ENCODE measurements at places on chromosomes 11 and 22. TPM values are rescaled to one million over a fixed set of nuclear protein-coding genes. Genes with fewer than 3 reads are reported as not detected.

IGLL1 gene
- total RNA-seq = not detected

MS4A3 gene
- total RNA-seq = not detected

OR51F2 gene
- not detected for total RNA-seq

PRODH gene
- 0.06 TPM for total RNA-seq

TPBGL gene
- 0.33 TPM for total RNA-seq

RBM7 gene
- total RNA-seq = 22.3 TPM

CALCA gene
- total RNA-seq = not detected

GALNT18 gene
- 13.6 TPM for total RNA-seq

DNA sequence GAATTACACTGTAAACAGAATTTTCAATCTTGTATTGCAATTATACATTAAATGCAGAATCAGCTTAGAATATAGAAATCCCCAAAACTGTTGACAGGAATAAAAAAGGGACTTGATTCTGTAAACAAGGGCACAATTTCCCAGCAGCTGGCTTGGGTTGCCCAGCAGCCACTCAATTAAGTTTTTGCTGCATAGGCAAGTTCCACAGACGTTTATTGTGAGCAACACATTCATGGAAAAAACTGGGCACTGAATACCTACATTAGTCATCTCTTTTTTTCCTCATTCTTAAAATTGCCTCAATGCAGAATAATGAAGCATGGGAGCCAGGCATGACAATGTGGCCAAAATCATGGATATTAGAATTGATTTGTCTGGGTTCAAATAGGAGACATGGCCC lies 421.8 kb upstream of the ANO5 start:
- no peak for DNase-seq

- DNase-seq = no peak
Observed at GRCh38 chr11:15821451-15821850, 534.9 kb downstream of the SOX6 start.

DNA sequence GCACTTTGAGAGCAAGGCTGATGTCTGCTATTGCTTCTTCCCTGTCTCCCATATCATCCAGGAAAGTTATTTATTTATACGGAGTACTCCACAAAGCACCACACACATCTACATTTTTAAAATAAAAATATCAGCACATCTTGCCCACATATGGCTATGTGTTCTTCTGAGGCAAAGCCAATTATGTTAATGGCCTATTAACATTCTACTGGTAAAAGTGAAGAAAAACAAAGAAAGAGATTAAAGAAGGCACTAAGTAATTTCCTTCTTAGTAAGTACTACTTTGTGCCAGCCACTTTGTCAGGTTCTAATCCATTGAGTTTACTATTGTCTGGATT lies 548.7 kb downstream of the OPCML start:
- DNase-seq = no peak

- no peak for DNase-seq
Observed at GRCh38 chr22:32828150-32828549, 26.6 kb downstream of the TIMP3 start.

DNA sequence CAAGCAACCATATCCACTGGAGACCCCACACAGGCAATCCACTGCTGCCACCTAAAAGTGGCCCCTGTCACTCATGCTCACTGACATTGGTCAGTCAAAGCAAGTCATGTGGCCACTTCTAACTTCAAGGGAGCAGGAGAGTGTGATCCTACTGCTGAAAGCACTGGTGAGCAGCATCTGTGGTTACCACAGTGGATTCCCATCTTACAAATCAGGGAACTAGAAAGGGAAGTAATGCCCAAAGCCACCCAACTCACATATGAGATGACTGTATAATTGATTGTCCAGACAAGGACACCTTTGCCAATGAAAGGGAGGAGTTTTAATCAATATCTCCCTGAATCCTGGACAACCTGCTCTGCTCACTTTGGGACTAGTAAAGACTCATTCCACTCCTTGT lies 17.7 kb downstream of the RCN1 start:
- DNase-seq = no peak

DNA sequence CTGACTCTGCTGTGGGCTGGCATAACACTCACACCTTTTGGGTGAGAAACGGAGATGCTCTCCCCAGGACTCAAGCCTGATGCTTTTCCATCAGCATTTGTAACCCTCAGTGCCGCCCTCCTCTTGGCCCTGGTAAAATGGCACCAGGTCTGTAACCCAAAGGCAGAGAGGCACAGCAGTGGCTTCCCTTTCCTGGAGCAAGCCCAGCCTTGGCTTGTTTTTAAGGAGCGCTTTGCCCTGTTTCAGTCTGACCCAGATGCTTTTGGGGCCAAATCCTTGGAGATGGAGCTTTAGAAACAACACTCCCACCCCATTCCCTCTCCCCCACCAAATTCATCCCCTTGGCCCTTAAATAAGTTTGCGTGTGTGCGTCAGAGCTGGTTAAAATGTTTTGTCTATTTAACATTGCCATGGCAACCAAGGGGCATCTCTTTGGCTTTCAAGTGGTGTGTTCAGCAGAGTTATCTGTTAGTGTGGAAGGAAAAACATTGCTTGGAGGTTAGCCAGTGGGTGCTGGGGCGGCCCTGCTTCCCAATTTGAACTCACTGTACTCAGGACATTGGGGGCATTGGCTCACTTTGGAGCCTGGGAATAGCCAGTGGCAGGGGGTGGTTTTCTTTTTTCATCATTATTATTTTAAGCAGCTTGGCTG lies 134.1 kb downstream of the NAV2 start:
- no peak for DNase-seq

DNA sequence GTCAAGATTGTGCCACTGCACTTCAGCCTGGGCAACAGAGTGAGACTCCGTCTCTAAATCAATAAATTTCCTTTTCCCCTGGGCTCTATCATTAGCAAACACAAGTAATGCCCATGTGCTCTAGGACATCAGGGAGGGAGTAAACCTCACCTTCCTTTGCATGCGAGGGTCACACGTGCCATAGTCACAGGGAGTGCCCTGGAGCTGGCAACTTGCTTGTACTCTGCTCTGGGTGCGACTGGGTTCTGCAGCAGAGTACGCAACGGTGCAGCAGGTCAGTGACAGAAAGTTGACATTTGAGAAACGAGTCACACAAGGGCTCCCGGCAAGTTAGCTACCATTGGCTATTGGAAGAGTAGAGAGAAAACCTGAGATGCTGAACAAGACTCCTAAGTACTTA lies 32.6 kb upstream of the CHKA start:
- no peak for DNase-seq

GRCh38 chr22:25039255-25039654 lies 86.7 kb downstream of the KIAA1671 start:
- DNase-seq = no peak

DNA sequence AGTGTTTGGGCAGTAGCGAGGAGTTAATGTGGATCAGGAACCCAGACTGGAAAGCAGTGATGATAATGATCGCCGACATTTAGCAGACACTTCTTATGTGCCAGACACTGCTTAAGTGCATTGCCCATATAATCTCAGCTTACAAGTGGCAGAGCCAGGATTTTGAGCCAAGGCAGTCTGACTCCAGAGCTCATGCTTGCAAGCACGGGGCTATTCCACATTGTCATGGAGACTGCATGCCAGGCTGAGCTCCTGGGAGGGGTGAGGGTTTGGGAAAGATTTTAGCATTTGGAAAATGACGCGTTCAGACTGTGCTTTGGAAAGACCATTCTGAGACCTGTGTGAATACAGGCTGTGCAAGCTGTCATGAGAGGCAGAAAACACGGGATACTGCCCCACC lies 302.7 kb downstream of the DDX10 start:
- DNase-seq = no peak

DNA sequence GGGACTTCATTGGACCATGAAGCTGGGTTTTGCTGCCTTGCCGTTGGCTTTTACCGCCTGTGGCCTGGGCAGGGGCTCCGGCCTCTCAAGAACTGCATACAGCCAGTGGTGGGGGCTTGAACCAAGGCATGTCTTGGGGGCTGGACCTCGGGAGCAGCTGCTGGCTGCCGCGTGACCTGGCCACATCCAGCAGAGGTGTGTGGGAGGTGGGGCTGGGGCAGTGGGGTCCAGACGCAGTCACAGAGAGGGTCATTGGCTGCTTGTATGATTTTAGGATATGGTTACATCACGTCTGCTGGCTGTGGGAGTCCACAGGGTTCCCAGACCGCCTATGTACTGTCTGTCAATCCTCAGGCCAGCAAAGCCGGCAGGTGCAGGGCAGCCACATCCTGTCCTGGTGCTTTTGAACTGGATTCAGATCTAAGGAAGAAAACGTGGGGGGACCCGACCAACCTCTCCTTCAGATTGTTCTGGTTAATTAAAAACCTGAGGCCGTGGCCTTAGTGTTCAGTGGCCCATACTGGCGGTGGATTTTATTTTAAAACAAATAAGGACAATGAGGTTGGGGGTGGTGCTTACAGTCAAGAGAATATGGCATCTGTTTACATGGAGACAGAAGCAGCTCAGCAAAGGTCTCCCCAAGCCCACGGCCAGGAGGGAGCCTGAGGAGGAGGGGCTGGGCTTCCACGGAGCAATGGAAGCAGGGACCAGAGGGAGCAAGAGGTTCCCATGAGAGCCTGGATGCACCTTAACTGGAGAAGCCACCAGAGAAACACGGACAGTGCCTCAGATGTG lies 426.0 kb downstream of the TBC1D22A start:
- DNase-seq = no peak

DNA sequence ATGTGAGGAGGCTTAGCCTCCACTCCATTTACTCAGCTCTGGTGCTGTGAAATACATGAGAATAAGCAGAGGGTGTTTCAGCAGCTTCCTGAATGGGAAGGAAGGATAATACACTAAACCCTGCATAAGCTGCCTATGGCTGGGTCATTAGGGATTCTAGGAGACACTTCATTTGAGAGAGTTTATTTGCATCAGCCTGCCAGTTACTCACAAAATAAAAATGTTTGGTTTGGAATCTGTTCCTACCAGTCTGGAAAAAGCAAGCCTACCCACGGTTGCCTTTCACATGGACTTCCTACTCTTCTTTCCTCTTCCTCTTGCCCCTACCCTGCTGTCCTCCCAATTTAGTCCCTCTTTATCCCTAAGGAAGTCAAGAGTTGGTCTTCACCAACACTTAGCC lies 20.5 kb downstream of the SLC1A2 start:
- no peak for DNase-seq

GRCh38 chr22:48748113-48748859 lies 1079.4 kb downstream of the BRD1 start:
- DNase-seq = no peak

GRCh38 chr11:115699733-115700132 lies 195.5 kb upstream of the CADM1 start:
- no peak for DNase-seq

- no peak for DNase-seq
Observed at GRCh38 chr11:17649696-17650095, 69.7 kb upstream of the MYOD1 start.

GRCh38 chr22:39956932-39957664 lies 3.1 kb upstream of the TMA7B start:
- no peak for DNase-seq

Data from HT1080 (cell line).